ENCODE measurements at places on chromosomes 11 and 22.

DNA sequence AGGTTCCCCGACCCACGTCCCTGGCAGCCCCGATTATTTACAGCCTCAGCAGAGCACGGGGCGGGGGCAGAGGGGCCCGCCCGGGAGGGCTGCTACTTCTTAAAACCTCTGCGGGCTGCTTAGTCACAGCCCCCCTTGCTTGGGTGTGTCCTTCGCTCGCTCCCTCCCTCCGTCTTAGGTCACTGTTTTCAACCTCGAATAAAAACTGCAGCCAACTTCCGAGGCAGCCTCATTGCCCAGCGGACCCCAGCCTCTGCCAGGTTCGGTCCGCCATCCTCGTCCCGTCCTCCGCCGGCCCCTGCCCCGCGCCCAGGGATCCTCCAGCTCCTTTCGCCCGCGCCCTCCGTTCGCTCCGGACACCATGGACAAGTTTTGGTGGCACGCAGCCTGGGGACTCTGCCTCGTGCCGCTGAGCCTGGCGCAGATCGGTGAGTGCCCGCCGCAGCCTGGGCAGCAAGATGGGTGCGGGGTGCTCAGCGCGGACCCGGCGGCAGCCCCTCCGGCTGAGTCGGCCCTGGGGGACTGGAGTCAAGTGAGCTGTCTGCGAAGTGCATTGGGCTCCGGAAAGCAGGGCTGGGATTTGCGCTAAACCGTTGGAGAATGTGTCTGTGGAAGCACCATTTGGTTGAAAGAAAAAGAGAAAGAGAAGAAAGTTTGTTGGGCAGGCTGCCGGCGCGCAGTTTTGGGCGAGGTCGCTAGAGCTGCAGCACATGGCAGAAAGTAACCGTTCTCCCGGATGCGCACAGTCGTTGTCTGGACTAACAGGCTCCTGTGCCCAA is at the start of gene CD44:
CD44 (plus strand) TSS at position 229 of the 779 bp plus-strand sequence; CDS start at position 362, 133 bp downstream.
- peak; percentile 61 for DNase-seq

- no peak for DNase-seq
Measured at GRCh38 chr22:39721206-39722031, 150.9 kb downstream of the CACNA1I start.

GRCh38 chr11:71338801-71339395 is 86.5 kb upstream of the SHANK2 start:
- DNase-seq, result no peak

DNA sequence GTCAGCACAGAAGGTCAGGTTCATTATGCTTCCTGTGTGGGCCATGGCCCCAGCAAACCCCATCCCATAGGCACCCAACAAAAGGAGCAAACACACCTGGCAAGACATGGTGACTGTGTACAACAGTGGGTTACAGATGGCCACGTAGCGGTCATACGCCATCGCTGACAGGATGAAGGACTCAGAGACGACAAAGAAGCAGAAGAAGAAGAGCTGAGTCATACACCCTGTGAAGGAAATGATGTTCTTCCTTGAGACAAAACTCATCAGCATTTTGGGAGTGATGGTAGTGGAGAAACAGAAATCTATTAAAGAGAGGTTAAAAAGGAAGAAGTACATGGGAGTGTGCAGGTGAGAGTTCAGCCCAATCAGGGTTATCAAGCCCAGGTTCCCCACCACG is 309 bp downstream of the OR8B12 start:
- no peak for DNase-seq

- DNase-seq, result no peak
Measured at GRCh38 chr11:62604460-62605120, 2.9 kb upstream of the MTA2 start.

- no peak for DNase-seq
Measured at GRCh38 chr22:38215156-38216038, 13.6 kb downstream of the MAFF start.

- DNase-seq, result peak; percentile 53
Measured at GRCh38 chr22:40637183-40638150, 948 bp upstream of the MRTFA start.

GRCh38 chr11:78355309-78355705 is 62.3 kb downstream of the GAB2 start:
- no peak for DNase-seq

- DNase-seq, result no peak
Measured at GRCh38 chr11:119324189-119324588, 7.3 kb upstream of the MCAM start.

- DNase-seq, result no peak
Measured at GRCh38 chr11:133982151-133982550, 25.4 kb upstream of the IGSF9B start.

- no peak for DNase-seq
Measured at GRCh38 chr11:6497069-6497839, at the start of gene DNHD1. TSS of gene DNHD1 (plus strand) at chr11:6497280. CDS start at chr11:6498216, 936 bp downstream.

- DNase-seq, result no peak
Measured at GRCh38 chr11:34381775-34382174, 24.0 kb upstream of the ABTB2 start.

DNA sequence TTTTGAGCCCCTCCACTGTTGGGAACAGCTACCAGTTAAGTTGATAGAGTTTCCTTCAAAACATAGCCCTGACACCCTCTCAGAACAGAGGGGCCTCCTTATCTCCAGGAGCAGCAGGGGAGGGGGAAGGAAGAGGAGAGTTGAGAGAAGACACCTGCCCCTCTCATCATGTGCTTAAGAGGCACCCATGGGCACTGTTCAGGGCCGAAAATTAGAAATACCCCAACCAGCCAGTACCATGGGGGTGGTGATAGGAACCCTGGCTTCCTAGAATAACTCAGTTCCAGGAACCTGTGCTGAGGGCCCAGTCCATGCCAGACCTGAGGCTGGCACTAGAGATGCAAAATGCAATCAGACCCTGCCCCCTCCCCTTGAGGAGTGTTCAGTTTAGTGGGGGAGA is 9.3 kb upstream of the GDPD5 start:
- no peak for DNase-seq

DNA sequence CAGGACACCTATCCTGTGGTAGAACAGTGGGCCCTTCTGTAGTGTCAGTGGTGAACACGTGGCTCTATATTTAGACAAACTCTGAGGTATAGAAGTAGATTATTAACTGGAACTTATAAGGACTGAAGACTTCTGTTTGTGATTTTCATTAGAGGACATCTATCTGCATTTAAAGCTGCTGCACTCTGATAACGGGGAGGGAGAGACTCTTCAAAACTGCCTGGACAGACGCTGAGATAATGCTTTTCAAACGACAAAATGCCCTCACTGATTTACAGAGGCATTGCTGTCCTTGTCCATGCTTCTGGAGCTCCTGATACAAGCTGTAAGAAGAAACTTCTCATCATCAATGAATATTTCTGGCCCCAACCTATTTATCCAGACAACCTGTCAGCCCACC is 425.2 kb downstream of the OPCML start:
- no peak for DNase-seq

GRCh38 chr11:69102732-69103615 is 52.8 kb upstream of the SMIM38 start:
- no peak for DNase-seq

GRCh38 chr11:124793466-124794278 is 6.5 kb downstream of the MSANTD2 start:
- no peak for DNase-seq

DNA sequence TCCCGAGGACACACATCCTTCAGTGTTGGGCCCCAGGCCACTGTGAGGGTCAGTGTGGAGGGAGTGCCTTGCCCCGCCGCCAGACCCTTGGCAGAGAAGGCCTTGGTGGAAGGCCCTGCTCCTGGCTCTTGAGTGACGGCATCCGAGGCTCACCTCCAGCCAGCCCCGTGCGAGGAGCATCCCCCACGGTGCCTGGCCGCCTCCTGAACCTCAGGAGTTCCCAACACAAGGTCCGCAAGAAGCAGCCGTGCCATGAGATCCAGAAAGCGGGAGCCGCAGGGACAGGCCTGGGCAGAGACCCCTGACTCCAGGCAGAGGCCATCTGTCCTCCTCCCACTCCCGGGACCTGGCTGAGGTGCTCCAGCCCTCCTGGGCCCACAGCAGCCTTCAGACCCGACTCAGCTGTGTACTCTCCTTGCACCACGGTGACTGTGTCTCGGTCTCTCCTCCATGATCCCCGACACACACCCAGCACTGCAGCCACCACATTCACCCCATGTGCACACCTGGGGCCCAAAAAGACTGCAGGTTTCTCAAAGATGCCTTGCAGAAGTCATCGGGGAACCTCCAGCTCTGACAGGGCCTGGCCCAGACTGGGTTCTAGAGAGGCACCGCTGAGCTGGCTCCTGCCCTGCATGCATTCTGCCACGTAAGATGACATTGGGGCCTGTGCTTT is 870.2 kb downstream of the BRD1 start:
- no peak for DNase-seq

DNA sequence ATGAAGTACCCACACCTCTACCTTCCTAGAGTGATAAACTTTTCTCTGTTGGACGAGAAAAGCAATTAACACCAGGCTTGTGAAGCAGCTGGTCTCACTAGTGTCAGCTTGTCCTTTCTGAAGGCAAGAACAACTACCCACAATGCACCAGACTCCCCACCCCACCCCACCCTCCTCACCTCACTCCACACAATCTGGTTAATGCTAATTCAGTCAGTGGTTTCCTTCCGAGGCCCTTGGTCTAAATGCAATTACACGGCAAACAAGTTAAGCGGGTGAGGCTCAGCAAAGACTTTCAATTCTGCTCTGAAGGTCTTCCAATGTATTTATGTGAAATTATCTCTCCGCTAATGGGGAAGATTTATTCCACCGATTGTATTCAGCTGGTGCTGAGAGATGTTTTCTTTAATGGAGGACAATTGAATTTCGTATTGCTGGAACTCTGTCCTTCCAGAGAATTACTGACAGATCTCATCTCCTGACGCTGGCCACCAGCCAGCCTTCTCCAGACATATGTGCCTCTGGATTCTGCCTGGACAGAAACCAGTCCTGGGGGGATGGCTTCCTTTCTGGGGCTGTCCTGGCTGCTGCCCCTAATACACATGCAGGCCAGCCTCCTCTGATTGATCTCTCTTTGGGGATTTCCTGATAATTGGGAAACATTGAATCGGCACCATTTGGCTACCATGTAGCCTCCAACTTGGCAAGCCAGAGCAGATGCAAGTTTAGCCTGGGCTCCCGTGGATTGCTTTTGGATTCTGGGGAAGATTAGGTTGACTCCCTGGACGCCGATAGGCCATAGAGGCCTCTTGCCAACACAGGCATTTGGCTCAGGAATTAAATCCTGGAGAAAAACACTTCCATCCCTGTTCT is 165.8 kb upstream of the NARS2 start:
- no peak for DNase-seq

DNA sequence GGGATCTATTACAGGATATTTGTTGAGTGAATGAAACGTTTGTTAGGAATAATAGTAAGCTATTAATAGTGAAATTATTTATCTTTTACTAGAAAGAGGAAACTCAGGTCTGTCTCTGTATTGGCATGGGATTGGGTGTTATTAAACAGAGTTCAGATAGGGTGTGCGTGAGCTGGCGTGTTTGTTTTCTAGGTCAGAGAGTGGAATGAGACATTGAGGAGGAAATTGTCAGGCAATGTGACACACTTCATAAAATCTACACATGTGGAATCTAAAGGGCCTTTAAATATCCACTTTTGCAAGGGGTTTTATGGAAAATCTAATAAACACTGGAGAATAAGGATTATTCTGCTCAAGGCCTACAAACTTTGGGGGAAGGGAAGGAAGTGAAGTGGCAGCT is 552.9 kb downstream of the NTM start:
- no peak for DNase-seq
